ENCODE measurements at places on chromosomes 7 and 10.

- no peak for DNase-seq
Observed at GRCh38 chr7:101121991-101122932, 4.6 kb upstream of the SERPINE1 start.

DNA sequence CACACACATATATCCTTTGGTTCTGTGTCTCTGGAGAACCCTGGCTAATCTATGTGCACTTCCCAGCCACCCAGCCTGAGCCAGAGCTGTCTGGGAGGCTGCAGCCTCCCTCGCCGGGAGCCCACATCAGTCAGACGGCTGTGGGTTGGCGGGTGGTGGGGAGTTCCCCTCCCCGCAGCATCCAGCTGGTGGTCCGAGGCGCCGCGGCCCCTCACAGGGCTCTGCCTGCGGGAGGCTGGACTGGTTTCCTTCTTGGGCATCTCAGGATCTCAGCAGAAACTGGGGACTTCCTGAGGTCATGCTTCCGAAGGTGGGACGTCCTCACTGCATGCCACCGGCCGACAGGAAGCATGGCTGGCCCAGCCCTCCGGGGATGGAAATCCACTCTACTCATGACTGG is 22.0 kb upstream of the PSMG3 start:
- no peak for DNase-seq

DNA sequence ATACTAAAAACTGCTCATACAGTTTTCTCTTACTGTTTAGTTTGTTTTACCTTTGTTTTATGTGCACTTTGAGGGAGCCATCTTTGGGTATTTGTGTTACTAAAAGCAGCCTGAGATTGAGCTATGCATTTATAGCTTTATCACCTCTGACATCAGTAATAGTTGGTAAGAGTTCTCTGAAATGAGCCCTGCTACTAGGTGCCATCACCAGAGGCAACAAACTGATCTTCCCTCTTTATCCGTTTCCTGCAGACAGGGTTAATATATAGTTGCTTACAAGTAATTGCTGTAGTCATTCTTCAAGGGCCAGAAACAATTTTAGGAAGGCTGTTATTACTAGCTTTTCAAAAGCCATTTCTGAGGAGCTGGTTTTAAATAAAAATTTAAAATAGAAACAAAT is 49.1 kb downstream of the KIF20B start:
- DNase-seq: no peak

GRCh38 chr7:14381936-14382335 is 392.5 kb upstream of the ETV1 start:
- no peak for DNase-seq

GRCh38 chr10:108566316-108567107 is 1356.8 kb downstream of the XPNPEP1 start:
- no peak for DNase-seq

DNA sequence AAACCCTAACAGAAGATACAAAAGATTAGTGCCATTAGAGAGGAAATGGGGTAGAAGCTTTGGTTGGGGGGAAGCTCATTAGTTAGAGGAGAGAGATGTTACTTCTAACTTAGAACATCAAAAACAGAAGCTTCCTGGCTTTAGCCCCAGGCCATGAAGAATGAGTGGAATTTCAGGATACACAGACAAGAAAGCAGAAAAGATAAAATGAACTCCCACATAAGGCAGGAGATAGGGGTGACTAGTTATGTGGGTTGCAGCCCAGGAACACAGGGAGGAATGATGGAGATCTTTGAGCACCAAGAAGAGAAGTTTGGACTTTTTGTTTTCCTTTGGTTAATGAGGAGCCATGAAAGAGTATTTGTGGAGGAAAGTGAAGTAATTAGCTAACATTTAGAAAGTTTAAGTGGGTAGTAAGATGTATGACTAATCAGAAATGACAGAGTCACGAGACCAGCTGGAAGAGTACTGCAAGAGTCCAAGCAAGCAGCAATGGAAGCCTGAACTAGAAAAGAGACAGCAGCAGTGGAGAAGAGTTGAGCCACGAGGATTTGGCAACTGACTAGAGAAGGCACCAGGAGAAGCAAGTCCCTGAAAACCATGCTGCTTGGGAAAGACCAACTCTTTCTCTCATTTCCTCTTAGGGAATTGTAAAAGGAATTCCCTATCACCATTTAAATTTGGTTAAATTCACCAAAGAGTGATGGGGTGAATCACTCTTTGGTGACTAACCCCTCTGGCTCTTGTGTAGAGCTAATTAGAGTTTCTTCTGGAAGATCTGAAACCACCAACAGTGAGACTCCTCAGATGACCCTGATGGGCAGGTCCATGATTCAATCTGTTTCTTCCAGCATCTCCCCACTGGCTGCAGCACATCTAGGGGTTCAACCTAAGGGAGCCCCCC is 131.9 kb downstream of the KCNMA1 start:
- no peak for DNase-seq

DNA sequence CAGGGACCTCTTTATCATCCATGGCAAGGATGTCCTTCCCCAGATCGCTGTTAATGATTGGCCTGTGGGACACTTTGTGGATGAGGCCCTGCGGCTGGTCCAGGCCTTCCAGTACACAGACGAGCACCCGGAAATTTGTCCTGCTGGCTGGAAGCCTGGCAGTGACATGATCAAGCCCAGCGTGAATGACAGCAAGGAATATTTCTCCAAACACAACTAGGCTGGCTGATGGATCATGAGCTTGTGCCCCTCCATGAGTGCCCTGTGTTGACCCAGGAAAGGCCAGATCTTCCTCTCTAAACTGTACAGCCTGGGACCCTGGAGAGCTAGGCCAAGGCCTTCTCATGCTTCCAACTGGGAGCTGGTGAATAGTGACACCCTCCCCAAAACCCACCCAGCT is 124.1 kb downstream of the CUL2 start:
- DNase-seq: no peak

DNA sequence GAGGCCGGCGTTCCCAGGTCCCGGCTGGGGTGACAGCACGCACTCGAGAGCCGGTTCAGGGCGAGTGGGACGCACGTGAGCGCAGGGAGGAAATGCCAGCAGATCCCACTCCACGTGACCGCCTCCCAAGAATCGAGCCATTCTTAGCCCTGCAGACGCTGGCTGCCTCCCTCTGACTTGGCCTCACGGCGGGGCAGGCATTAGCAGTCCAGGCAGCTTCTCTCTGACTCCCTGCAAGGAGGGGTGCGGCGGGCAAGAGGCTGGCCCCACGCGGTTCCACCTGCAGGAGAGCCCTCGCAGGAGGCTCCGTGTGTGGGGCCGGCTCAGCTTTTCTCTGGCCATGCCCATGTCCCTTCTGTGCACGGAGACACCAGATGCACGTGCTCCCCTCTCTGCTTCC is 10.1 kb downstream of the GPR146 start:
- no peak for DNase-seq

GRCh38 chr7:158125721-158126120 is 461.9 kb downstream of the PTPRN2 start:
- DNase-seq: no peak

GRCh38 chr10:62511238-62511637 is 137.1 kb downstream of the ZNF365 start:
- DNase-seq: no peak

DNA sequence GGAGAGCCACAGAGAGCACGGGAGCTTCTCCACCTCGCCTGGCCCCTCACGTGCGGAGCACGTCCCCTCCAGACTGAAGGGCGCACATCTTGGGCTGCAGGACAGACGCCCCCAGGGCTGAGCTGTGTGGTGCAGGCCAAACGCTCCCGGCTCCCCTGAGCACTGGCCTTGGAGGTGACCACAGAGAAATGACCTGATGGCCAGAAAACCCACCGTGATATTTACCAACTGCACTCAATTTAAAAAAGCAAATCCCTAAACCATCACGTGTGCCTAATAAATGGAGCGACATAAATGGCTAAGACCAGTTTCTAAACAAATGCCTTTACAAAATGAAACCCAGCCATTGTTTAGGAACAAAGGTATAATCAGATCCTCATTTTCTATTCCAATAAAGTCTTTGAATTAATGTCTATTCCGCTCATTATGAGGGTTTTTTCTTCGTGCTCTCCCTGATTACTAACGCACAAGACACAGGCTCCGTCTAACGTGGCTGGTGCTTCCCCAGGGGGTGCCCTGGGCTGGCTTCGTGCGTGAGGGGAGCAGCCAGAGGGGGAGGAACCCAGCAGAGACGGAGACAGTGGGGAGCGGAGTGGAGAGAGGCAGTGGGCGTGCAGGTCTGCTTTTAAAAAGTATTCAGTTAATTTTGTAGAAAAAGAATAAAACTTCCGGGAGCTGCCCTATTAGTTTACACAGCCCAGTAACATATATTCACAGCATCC is 190.3 kb downstream of the DNAJB6 start:
- DNase-seq: no peak

- DNase-seq: peak; percentile 75
Observed at GRCh38 chr7:65872776-65873581, at the start of gene VKORC1L1. TSS of gene VKORC1L1 (plus strand) at chr7:65873074. CDS start at chr7:65873372, 298 bp downstream.

- DNase-seq: no peak
Observed at GRCh38 chr7:123051916-123052315, 56.4 kb upstream of the TAS2R16 start.

- DNase-seq: no peak
Observed at GRCh38 chr7:139896831-139897230, 67.8 kb downstream of the TBXAS1 start.

DNA sequence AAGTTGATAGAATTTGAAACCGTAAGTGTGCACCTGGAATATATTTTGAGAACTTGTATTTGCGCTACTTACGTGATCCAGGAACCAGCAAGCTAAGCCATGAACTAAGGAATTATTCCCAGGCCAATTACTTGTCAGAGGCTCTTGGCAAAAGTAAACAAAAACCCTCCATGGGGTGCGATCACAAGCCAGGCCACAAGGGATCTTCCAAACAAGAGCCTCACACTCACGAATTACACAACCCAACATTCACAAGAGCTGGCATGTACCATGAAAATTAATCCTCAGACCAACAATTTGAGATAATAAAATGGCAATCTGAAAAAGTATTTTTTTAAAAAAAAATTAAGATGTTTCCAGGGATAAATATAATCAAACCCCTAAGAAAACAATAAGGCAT is 467.0 kb upstream of the AKR1E2 start:
- no peak for DNase-seq

GRCh38 chr7:84175461-84175860 is 19.1 kb downstream of the SEMA3A start:
- no peak for DNase-seq

- DNase-seq: no peak
Observed at GRCh38 chr10:22607261-22607660, 107.1 kb downstream of the PIP4K2A start.

GRCh38 chr7:131652934-131653333 is 96.5 kb upstream of the PODXL start:
- no peak for DNase-seq

GRCh38 chr10:7891634-7892033 is 73.3 kb downstream of the TAF3 start:
- no peak for DNase-seq

DNA sequence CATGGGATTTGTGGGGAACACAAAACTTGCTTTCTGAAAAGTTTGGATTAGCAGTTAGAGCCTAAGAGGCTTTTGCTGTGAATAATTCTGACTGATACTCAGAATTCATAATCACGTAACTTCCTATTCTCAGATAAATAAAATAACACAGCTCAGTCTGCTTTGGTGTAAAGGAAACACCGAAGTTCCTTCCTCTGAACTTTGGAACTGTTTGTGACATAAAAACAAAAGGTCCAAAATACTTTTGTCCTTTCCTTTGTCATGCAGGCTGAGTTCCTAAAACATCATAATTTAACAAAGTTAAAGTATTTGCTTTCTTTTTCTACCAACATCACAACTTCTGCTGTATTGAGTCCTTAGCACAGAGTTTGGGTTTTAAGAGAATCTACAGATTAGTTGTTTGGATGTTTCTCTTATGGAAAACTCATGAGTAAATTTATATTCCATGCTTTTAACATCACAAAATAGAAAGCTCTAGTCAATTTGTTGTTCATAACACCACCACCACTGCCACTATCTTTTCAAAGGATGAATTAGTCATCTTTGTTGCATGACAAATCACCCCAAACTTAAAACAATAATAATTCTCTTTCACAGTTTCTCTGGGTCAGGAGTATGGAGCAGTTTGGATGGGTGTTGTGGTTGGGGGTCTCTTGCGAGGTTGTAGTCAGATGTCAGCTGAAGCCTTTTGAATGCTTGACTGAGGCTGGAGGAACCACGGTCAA is 123.4 kb downstream of the REEP3 start:
- no peak for DNase-seq

- no peak for DNase-seq
Observed at GRCh38 chr10:122864901-122865300, 14.5 kb downstream of the FAM24B start.

DNA sequence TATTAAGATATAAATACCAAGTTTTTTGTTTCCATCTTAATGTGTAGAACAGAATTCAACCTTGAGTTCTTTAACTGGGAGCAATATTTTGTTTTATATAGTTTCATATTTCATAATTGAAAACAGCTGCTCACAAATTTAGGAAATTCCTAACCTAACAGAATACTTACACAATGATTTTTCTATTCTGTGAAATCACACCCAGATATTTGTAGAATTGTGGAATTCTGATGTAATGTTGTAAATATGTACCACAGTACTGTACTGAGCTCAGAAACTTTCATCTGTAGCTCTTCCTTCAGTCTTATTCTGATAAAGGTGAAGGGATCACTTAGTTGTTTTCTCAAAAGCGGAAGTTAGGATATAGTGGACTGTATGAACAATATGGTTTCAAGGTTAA is 143.4 kb upstream of the GLI3 start:
- no peak for DNase-seq

DNA sequence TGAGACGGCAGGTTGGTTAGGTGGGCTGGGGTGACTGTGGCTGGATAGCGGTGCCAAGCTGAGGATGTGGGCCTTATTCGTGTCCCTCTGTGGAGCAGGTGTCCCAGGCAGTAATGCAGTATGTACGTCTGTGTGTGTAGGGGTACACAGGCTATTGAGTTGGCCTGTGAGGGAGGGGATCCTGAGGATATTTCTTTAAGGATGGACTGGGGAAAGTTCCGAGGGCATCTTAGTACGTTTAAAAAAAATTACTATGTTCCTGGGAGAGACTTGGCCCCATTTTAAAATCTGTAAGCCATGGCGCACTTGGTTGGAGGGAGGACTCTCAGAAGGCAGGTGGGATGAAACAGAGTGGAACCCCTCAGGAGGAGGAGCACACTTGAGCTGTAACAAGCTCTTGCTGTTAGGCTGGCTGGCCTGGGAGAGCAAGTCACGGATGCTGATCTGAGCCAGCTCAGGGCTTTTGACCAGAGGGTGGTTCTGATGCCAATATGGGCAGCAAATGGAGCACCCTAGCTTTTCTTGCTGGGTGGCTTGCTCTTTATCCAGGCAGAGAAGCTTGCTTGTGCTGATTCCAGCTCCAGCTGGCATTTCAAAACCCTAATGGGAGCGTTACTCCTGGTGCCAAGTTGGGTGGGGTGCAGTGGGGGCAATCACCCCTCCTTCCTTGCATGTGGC is 765 bp downstream of the WBP1L start:
- no peak for DNase-seq

GRCh38 chr10:32684291-32684690 is 238.4 kb downstream of the CCDC7 start:
- no peak for DNase-seq

- DNase-seq: no peak
Observed at GRCh38 chr7:151900591-151900985, 23.7 kb upstream of the PRKAG2 start.

GRCh38 chr7:80785961-80786536 is 132.8 kb downstream of the SEMA3C start:
- DNase-seq: no peak

GRCh38 chr7:86448856-86449255 is 194.9 kb upstream of the GRM3 start:
- DNase-seq: no peak

- no peak for DNase-seq
Observed at GRCh38 chr7:123643495-123644441, 11.9 kb upstream of the LMOD2 start.

GRCh38 chr10:23363793-23364135 is 19.2 kb upstream of the C10orf67 start:
- no peak for DNase-seq
